Nephron progenitor cell (in vitro differentiated cells): ENCODE measurements at places on chromosomes 2 and 18.

GRCh38 chr2:176325732-176326131 lies 56.5 kb downstream of the MTX2 start:
- DNase-seq: peak; percentile 13

GRCh38 chr18:51668101-51668500 lies 470.6 kb upstream of the MEX3C start:
- peak; percentile 81 for DNase-seq

DNA sequence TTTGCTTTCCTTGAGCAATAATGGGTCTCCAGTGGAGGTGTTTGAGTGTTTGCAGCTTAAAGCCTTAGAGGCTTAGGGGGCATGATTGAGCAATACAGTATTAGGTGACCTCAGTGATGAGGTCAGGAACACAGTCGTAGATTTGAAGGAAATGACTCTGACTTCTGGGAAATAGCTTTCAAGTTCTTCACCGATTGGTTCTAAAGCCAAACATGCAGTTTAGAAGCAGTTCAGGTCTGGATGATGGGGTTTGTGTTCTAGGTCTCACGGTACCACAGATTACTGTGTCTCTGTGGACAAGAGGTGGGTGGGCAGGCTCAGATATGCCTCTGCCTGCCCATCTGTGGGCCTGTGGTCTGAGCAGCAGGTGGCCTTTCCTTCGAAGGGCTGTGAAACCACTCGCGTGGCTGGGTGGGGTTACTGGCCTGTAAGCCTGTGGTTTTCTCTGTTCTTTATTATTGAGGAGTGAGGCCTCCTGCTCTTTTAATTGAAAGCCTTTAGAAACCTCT lies 7.8 kb downstream of the MTHFD2 start:
- DNase-seq: no peak

DNA sequence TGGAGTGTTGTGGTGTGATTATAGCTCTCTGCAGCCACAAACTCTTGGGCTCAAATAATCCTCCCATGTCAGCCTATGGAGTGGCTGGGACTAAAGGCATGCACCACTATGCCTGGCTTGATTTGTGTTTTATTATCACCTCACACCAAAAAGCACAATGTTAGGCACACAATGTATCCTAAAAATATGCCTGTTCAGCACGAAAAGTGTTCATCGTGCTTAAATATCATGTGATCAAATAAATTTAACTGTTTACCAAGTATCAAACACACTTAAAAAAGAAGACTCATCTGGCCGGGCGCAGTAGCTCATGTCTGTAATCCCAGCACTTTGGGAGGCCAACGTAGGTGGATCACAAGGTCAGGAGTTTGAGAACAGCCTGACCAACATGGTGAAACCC lies 5.6 kb downstream of the CCT4 start:
- DNase-seq: no peak

DNA sequence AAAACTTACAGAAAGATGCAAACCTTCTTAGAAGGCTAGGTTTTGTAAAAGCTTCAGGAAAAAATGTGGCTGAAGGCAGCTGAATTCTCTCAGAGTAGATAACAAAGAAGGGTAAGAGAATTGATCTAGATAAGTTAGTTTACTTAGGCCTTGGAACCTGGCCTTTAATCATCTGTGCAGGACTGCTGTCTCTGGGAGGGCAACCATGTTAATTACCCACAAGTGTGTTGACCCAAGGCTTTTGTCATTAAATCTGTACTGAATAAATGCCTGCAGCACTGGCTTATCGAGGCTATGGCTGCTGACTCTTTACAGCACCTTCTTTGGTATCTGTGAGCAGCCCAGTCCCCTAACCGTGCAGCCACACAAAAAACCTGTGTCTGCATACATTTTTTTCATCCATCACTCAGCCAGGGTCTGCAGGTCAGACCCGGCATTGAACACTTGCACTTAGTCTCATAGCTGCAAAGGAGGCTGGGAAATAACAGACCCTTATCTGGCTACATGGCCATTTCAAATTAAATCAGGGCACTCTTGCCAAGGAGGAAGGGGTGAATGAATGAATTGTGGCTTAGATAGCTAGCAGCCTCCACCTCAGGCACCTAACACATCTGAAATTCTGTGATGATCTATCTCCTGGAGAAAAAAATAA lies 120.2 kb upstream of the MSH2 start:
- DNase-seq: no peak
